ENCODE measurements at places on chromosomes 4 and X. TPM values are rescaled to one million over a fixed set of nuclear protein-coding genes. Genes with fewer than 3 reads are reported as not detected.

GRCh38 chr4:1572010-1572385 lies 112.1 kb downstream of the FAM53A start:
- no peaks in the 10 kb centered on the region for H3K27me3 ChIP-seq
- no peak for DNase-seq
- H3K4me1 ChIP-seq, result no peaks in the 10 kb centered on the region
- no peak overlapping the region for H3K4me3 ChIP-seq

DNA sequence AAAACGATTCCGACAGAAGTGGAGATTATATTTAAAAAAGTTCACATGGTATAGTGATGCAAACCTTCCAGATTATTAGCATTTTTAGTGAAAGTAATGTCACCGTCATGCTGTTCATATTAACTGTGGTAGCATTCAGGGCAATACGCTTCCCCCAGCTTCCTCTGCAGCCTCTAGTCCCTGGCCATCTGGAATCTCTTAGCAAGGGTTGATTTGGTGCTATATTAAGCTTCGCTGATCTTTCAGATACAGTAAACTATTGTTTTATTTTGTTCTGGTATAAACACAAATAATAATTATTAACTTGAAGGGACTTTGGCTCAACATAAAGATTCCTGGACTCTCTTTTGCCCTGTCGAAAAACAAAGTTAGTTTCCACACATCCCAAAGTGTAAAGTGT lies 1080.5 kb upstream of the TENM3 start:
- no peak overlapping the region for H3K4me3 ChIP-seq
- H3K27ac ChIP-seq, result no peak overlapping the region
- H3K4me1 ChIP-seq, result no peaks in the 10 kb centered on the region
- no peaks in the 10 kb centered on the region for H3K27me3 ChIP-seq
- DNase-seq, result no peak

GPM6B gene
- total RNA-seq, result not detected

GRCh38 chr4:183438458-183439113 lies 5.8 kb upstream of the CDKN2AIP start:
- no peak for DNase-seq
- no peaks in the 10 kb centered on the region for H3K27me3 ChIP-seq
- H3K36me3 ChIP-seq, result no peaks in the 10 kb centered on the region

DNA sequence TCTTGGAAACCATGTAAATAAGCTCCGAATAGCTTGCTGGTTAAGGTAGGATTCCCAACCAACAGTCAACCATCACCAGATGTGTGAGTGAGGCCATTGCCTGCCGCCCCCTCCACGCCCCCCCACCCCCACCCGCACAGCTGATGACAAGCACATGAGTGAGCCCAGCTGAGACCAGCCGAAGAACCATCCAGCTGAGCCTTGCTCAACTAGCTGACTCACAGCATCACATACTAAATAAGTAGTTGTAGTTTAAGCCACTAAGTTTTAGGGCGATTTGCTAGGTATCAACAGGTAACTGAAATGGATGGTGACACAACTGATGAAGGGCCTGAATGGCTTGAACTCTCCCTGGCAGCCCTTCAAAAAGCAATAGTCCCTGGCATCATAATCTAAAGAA lies 1.6 kb upstream of the CCDC149 start:
- H3K27me3 ChIP-seq, result peaks cover 2% of the 10 kb centered on the region
- H3K4me3 ChIP-seq, result no peak overlapping the region
- no peaks in the 10 kb centered on the region for H3K36me3 ChIP-seq
- H3K27ac ChIP-seq, result no peak overlapping the region
- no peaks in the 10 kb centered on the region for H3K4me1 ChIP-seq
- DNase-seq, result no peak

- H3K36me3 ChIP-seq, result no peaks in the 10 kb centered on the region
- DNase-seq, result no peak
- no peak overlapping the region for H3K27ac ChIP-seq
Observed at GRCh38 chr4:15168759-15169158, 166.5 kb downstream of the CPEB2 start.

DNA sequence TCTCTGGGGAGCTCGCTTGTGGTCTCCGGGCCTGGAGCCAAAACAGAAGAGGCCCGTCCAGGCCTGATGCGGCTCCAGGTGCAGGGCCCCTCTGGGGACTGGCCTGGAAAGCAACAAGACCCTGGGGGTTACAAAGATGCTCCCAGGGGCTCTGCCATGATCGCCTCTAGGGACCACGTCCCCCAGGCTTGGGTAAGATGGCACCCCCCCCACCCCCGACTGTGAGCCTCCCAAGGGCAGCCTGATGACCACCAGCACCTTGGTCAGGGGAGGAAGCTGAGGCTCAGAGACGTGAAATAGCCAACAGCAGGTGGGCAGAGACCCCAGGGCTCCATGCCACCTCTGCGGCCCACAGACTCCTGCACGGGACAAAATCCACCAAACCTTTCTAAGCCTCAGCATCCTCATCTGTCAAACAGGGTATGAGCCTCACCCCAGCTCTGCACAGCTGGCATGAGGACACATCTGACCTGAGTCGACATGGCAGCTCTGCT lies 25.4 kb downstream of the C4orf50 start:
- no peak overlapping the region for H3K27ac ChIP-seq
- H3K4me1 ChIP-seq, result peaks cover 14% of the 10 kb centered on the region
- no peak overlapping the region for H3K4me3 ChIP-seq
- DNase-seq, result no peak

GRCh38 chr4:73703320-73703719 lies 37.0 kb upstream of the CXCL8 start:
- no peaks in the 10 kb centered on the region for H3K27me3 ChIP-seq
- H3K36me3 ChIP-seq, result no peaks in the 10 kb centered on the region
- no peak for DNase-seq
- H3K4me1 ChIP-seq, result no peaks in the 10 kb centered on the region

GNRHR gene
- total RNA-seq, result not detected

- no peak overlapping the region for H3K4me3 ChIP-seq
- H3K4me1 ChIP-seq, result no peaks in the 10 kb centered on the region
- no peaks in the 10 kb centered on the region for H3K27me3 ChIP-seq
- H3K36me3 ChIP-seq, result no peaks in the 10 kb centered on the region
- H3K27ac ChIP-seq, result no peak overlapping the region
Observed at GRCh38 chr4:113142351-113142750, 92.9 kb downstream of the ANK2 start.

GRCh38 chr4:140136509-140136908 lies 17.5 kb downstream of the MAML3 start:
- H3K27ac ChIP-seq, result no peak overlapping the region
- DNase-seq, result no peak
- H3K4me3 ChIP-seq, result no peak overlapping the region
- H3K36me3 ChIP-seq, result no peaks in the 10 kb centered on the region
- no peaks in the 10 kb centered on the region for H3K4me1 ChIP-seq
- H3K27me3 ChIP-seq, result 0 out of 2 replicates have a peak, but pooled peaks cover 9% of the 10 kb centered on the region

ASB9 gene
- total RNA-seq, result 0.31 TPM

- H3K4me1 ChIP-seq, result no peaks in the 10 kb centered on the region
- no peak overlapping the region for H3K27ac ChIP-seq
- DNase-seq, result no peak
- H3K27me3 ChIP-seq, result no peaks in the 10 kb centered on the region
Observed at GRCh38 chr4:20787940-20788665, 87.8 kb downstream of the PACRGL start.

- no peaks in the 10 kb centered on the region for H3K4me1 ChIP-seq
- no peaks in the 10 kb centered on the region for H3K36me3 ChIP-seq
- no peak overlapping the region for H3K27ac ChIP-seq
- H3K27me3 ChIP-seq, result no peaks in the 10 kb centered on the region
- DNase-seq, result no peak
Observed at GRCh38 chr4:16100833-16101232, 17.0 kb upstream of the PROM1 start.

Data from GM12878 (cell line).